Stimulated activated CD4-positive, alpha-beta T cell treated with anti-CD3 and anti-CD28 coated beads, Interleukin-1b, Interleukin-23, amount 100 ng/mL, for 1 hour (primary cell): ENCODE measurements at places on chromosomes 1 and 21.

- DNase-seq = no peak
Observed at GRCh38 chr1:198543670-198544260, 3.3 kb upstream of the ATP6V1G3 start.

DNA sequence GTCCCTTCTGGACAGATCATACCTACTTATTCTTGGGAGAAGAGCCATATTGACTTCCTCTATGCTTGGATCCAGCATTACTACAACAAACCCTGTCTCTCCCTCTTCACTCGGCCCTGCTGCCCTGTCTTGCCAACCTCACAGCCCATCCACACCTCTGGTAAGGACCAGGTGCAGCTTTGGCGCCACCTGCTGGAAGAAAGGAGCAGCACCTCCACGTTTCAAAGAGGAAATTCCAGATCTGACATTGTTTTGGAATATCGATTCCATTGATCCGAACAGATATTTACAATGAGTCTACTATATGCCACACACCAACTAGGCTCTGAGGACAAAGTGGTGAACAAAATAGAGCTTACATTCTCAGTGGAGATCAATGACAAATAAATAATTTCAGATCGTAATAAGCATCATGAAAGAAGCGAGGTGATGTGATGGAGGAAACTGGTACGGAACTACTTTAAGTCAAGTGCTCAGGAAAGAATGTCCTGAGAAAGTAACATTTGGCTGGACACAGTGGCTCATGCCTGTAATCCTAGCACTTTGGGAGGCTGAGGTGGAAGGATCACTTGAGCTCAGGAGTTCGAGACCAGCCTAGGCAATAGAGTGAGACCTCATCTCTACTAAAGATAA lies 18.7 kb downstream of the MFSD2A start:
- DNase-seq = peak; percentile 60

GRCh38 chr1:152752225-152752624 lies 5.6 kb upstream of the KPRP start:
- DNase-seq = no peak

DNA sequence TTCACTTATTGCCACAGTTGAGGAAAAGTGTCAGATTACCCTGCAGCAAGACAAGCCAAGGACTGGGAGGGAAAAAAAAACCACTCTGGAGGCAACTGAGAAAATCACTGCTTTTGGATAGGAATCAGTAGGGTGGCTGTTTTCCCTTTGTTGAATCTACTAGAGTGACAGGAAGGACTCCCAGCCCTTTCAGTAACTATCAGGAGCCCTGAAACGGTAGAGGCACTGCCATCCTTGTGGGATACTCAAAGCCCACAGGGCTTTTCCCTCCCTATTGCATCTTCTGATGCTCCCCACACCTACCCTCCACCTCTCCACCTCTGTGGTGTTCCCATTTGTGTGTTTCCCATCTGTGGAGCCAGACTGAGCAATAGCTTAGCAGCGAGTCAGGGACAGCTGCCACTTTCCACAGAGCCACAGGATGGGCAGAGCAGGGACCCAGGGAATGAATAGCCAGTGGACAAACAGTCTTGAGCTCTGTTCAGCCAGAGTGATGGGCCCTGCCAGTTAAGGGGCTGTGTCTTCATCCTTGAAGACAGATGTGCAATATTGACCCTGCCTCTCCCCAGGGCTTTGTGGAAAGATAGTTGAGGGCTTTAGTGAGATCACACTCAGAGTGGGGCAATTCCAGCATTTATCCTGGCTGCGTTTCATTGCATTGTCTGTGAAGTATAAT lies 13.9 kb downstream of the UBIAD1 start:
- DNase-seq = no peak

- no peak for DNase-seq
Observed at GRCh38 chr1:88877382-88877825, 14.0 kb downstream of the GTF2B start.

- no peak for DNase-seq
Observed at GRCh38 chr1:53384796-53385195, 56.9 kb upstream of the LRP8 start.

- no peak for DNase-seq
Observed at GRCh38 chr1:226960256-226960655, 20.2 kb downstream of the COQ8A start.

DNA sequence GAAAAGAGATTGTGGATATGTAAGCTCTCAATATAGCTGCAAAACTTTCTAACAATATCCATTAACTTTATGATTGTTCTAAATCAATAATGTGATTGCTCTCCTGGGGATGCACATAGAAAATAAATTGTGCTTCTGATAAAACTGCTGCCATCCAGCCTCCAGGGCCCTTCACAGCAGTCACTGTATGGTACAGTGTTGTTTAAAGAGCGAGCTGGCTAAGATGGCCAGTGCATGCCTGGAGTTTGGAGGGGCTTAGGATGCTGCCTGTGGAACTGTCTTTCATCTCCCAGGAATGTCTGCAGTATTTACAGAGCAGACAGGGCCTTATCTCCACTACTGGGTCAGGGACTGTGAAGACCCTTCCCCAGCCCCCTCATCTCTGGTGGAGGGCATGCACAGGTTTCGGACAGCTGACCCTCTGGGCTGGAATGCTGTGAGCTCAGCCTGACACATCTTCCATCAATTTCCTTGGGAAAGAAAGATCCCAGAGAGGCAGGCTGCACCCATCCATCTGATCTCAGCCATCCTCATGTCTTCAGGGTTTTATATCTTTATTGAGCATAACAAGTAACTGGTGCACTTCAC lies 137.0 kb downstream of the PLPP3 start:
- no peak for DNase-seq

DNA sequence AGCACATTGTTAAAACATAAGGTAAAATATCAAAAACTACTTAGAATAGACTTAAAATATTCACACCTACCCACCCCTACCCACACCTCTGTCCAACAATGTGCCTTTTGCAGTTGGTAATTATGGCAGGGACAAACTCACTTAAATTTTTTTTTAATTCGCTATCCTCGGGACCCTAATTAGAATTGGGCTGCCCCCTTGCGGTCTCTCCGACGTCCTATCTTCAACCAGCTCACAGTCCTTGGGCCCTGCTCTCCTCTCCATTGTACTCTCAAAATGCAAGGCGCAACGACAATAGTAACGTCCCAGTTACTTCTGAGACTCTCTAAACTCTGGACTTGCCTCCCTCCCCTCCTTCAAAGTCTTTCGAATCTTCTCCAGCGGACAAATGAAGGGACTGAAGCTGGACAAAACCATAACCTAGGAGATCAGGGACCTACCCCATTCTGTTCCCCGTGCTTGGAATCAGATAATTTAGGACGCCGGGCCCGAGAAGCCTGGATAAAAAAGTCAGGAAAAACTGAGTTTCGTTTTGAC lies 1.1 kb upstream of the CIART start:
- peak; percentile 15 for DNase-seq

- DNase-seq = no peak
Observed at GRCh38 chr1:150508982-150509381, 1.1 kb downstream of the ECM1 start.

- no peak for DNase-seq
Observed at GRCh38 chr1:225461533-225462428, 33.9 kb upstream of the LBR start.

GRCh38 chr1:209886219-209886536 lies 51.8 kb upstream of the SYT14 start:
- DNase-seq = no peak

GRCh38 chr1:175887521-175887920 lies 144.1 kb upstream of the TNR start:
- no peak for DNase-seq

- no peak for DNase-seq
Observed at GRCh38 chr1:150532860-150533259, 16.3 kb upstream of the ADAMTSL4 start.

DNA sequence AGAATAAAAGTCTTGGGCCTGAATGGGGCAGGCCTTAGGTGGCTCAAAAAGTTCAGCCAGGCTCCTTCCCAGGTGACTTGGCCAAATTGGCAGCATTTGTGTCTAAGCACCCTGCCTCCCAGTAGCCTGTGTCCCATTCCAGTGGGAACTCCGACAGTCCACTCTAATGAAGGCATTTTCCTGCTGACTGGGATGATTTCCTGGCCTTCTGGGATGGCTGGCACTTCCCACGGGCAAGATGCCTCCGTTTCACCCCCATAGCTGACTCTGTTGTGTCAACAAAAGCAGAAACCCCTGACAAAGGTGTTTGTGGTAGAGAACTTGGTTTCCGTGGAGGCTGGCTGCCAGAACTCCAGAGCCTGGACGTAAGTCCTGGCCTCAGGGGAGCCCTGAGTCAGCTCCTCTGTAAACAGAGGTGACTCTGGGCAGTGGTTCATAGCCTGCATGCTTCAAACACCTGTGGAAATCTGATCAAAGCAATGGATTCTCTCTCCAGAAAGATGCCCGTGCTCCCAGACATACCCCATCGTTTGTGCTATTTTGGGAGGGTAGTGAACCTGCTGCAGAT lies 36.6 kb downstream of the WNT3A start:
- no peak for DNase-seq

DNA sequence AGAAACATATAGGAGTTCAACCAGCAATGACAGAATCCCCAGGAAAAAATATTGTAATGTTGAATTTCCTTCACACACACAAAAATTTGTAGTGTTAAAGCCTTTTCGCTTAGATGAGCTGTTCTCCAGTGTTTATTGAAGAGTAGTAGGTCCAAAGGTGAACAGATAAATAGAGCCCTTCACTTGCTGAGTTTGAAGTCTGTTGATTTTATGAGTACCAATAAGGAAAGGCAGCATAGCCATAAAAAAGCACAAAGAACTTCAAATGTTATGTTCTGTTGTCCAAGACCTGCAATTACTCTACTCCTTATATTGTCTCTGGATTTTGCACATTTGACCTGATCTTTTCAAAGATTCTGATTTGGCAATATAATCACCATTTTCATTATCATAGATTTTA lies 362.7 kb upstream of the B3GALT2 start:
- DNase-seq = no peak

DNA sequence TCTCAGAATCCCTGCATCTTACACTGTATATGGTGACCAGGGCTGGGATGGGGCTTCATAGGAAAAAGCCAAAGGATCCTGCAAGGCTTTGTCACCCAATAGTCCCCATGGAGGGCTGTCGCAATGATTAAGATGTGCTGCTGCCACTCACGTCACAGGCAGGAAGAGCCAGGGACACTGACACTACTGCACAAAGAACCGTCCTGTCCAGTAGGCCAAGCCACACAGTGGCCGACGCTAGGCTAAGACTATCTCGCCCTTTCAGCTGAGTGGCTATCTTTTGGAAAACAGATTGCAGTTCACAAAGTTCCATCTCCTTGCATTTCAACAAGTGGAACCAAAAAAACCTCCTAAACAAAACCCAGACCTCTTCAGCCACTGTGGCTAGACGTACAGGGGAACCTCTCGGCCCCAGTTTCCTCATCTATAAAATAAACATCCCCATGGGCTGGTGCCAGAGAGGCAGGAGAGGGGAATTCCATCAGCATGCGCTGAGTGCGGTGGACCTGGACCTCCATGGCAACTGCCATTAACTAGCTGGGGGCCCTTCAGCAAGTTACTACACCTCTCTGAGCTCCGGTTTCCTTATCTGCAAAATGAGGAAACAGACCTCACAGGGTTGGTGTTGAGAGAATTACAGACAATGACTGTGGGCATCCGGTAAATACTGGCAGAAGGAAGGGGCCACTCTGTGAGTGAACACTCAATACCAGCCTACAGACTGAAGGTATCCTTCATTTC lies 8.7 kb downstream of the CAPZB start:
- no peak for DNase-seq

GRCh38 chr1:198934426-198934825 lies 295.6 kb downstream of the PTPRC start:
- no peak for DNase-seq

- no peak for DNase-seq
Observed at GRCh38 chr1:116334015-116334547, 39.0 kb upstream of the ATP1A1 start.

GRCh38 chr1:66247415-66248208 lies 286.3 kb upstream of the SGIP1 start:
- no peak for DNase-seq

DNA sequence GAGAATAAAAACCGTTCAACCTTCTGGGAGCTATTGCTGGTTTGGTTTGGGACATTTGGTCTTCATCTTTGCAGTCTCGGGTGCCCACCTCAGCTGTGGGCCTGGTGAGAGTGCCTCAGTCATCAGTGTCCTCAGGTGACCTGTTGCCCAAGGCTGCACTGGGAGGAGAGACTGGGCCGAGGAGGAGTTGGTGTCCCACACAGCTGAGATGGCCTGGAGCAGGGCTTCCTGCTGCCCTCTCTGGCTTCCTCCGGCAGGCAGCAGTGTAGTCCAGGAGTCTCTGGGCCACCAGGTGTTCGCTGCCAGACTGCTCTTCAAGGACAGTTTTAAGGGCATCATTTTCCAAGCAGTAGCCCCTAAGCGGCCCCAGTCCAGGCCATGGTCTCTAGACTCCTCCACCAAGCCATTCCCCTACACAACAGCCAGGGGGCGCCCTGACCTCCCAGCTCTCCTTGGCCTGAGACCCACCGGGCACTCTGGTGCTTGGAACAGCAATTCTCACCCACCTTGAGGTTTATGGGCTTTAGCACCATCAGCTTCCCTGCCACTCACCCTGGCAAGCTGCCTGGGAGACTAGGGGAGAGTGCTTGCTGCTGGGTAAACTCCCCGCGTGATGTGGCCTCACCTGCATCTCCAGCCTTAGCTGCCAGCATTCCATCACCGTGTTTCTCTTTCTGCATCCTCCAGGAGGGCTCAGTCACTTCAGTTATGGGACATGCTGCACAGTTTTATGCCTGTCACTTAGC lies 9.1 kb upstream of the SYTL1 start:
- DNase-seq = no peak

- DNase-seq = peak; percentile 27
Observed at GRCh38 chr1:101239095-101240040, 2.5 kb downstream of the S1PR1 start.

- DNase-seq = no peak
Observed at GRCh38 chr21:44527983-44528633, 11.9 kb downstream of the KRTAP10-1 start.

GRCh38 chr1:163706915-163707314 lies 385.2 kb downstream of the NUF2 start:
- no peak for DNase-seq

GRCh38 chr1:185238447-185238846 lies 78.6 kb downstream of the IVNS1ABP start:
- DNase-seq = no peak

DNA sequence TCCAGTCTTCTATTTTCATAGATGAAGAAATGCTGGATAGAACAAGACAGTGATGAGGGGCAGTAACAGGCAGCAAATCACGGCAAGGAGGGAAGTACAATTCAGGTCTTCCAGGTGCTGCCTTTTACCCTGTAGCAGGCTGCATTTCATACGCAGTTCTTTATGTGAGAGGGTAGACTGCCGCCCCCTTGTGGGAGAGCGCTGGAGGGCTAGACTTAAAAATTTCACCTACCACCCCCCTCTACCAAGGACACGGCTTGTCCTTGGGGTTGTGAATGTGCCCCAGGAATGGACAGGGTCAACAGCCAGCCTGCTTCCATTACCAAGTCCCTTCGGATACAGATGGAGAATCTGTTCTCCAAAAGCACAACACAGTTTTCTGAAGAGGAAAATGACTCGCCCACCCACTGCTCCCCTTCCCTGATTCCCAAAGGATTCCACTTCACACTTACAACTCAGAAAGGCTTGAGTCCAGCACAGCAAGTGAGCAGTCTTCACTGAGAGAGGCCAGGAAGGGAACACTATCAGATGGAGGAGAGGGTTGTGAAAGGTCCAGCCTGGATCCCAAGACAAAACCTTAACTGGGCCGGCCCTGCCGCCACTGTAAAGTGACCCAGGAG lies 7.4 kb downstream of the WDR77 start:
- DNase-seq = peak; percentile 29

- DNase-seq = no peak
Observed at GRCh38 chr21:16427587-16428087, 697.9 kb downstream of the USP25 start.

GRCh38 chr1:157369808-157370521 lies 182.3 kb downstream of the FCRL5 start:
- no peak for DNase-seq
